Right ventricle myocardium superior (tissue), 1 donor: ENCODE measurements at places on chromosomes 3 and 15.

DNA sequence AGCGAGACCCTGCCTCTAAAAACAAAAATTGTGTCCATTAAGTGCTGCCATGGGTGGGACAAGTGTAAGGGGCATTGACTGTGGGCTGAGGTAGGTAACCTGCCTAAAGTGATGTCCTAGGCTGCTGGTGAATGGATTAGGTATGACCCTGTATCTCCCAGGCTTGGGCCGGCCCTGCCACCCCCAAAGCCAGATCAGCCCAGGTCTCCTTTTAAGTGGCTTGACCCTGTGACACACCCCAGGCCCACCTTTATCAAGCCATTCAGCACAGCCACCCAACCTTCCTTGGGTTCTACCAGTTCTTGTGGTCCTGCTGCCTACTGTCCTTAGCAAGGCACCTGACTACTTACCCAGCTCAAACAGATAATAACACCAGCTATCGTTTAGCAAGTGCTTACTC is 18.7 kb downstream of the CIB2 start:
- no peak for DNase-seq

DNA sequence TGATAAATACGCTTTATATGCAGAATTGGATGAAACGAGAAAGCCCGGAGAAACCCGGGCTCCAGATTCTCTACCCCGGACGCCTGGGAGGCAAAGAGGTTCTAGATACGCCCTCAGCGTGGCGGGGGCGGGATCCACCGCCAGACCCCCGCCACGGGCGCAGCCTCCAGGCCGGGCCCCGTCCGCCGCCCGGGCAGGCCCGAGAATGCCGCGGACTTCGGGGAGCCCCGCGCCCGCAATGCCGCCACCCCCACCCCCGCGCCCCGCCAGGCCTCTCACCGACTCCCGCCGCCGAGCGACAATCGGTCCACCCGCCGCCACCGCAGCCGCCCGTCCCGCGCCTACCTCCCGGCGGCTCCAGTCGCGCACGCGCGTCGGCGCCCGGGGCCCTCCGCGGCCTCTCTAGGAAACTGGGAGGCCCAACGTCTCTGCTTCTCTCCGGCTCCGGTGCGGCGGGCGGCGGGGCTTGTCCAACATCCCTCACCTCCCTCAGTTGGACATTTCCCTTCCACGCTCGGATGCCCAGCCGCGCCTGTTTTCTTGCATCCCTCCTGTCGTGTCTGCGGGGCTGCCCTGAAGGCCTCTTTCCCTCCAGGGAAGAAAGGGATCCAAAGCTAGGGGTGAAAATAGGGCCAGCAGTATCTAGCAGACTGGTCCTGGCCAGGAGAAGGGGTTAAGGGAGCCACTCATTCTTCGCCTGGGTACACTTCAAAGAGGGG is at the start of gene ZNF445:
Gene ZNF445 (minus strand): TSS at position 359 of the 719 bp plus-strand sequence. CDS start 22,121 bp downstream, outside the sequence.
- DNase-seq: peak; percentile 89

DNA sequence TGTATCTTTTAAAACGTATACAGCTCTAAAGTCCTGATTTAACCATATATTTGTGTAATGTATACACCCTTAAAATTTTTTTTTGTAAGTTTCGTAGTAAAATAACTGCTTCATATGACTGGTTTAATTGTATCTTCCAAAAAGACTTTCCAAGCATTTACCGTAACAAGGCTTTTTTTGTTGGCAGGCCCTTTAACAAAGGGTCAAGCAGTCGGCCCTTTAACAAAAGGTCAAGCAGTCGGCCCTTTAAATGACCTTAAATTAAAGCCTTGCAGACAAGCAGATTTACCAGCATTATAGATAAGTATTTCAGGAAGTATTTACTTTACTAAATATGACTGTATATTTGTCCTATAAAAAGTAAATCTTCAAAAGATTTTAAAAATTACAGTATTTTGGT is 28.1 kb downstream of the TSC22D2 start:
- no peak for DNase-seq

DNA sequence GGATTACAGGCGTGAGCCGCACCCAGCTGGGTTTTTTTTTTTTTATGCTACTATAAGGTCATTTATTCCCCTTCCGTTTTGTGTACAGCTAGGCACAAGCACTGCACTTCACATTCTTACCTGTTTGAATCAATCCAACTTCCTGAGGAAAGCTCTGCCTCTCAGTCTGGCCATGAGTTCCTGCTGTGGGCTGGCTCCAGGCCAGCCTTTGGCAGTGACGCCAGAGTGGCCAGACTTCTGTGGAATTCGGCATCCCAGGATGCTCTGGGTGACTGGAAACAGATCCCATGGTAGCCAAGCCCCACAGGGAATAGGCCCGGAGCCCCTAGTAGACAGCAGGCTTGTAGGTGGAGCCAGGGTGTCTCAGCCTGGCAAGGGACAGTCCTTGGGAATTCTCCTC is 21.5 kb upstream of the TIMP4 start:
- DNase-seq: peak; percentile 78

DNA sequence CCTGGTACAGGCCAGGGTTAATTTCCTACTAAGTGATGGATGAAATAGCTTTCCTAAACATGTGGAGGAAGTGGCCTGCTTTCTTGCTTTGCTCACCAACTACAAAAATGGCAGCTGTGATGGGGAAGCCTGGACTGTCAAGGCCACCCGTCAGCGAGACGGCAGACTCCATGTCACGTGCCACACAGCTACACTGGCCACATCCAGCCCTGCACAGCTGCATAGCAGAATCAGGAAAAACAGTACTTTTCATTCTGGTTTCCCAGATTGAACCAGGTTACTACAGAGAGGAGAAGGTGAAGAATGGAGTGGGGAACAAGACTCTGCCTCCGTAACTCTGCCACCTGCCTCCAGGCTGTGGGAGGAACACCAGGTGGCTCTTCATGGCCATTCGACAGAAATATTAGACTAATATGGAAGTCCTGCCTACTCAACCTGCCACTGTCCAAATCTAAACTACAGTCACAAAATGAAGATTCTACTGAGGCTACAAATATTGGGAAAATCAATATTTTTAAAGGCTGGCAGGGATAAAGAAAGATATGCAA is 174.3 kb downstream of the MAGI1 start:
- DNase-seq: no peak

- no peak for DNase-seq
Observed at GRCh38 chr3:131110087-131110486, 83.4 kb downstream of the NEK11 start.

DNA sequence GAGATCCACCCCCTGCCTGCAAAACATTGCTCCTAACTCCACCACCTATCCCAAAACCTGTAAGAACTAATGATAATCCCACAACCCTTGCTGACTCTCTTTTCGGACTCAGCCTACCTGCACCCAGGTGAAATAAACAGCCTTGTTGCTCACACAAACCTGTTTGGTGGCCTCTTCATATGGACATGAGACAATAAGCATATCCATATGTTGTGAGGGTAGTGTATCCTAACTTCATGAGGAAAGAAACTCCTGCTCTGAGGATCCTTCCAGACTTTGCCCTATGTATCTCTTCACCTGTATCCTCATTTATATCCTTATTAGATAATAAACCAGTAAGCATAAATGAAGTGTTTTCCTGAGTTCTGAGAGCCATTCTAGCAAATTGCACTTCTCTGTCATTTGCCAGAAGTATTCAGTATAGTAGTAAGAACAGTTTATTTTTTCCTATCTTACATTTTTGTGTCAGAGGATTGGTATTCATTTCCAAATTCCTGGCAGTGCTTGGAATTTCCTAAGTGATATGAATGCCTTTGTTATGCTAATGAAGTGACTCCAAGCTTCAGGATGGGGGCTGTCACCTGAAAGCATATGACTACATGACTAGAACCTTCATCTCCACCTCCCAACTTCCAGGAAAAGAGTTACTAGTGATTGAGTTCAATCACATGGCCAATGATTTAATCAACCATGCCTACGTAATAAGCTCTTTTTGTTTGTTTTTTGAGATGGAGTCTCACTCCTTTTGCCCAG is 30.2 kb downstream of the TTBK2 start:
- no peak for DNase-seq

DNA sequence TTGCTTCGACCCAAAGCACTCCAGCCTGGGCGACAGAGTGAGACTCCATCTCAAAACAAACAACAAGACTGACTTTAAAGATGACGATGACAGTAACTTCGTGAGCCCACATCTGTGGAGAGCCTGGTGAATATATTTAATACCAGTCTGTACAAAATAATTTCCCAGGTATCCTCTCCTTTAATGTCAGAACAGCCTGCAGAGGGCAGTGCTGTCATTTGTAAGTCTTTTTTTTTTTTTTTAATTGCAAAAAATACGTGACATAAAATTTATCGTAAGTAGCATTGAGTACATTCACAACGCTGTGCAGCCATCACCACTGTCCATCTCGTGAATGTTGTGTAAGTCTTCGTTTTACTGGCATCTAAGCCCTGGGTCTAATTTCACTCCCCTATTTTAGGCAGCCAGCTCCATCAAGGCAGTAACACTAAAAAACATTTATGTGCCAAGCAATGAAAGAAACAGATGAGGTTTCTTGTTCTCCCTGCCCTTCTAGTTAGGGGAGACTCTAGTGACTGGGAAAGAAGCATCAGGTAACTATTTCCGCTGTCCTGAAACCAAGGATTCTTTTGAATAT is 1.4 kb downstream of the HTD2 start:
- no peak for DNase-seq

DNA sequence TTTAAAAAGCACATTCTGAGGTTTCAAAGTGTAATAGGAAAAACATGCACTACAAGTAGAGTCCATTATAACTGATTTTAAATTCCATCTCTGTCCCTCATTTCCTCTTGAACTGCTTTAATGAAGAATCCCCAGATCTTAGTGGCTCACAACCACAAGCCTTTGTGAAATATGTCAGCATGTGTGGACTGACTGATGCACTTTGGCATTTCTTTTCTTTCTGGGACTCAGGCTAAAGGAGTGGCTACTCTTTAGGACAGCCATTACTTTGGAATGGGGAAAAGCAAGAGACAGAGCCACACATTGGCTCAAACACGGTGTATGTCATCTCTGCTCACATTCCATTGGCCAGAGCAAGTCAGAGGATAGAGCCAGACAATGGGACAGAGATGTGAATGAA is 139.6 kb downstream of the GRM7 start:
- DNase-seq: no peak

DNA sequence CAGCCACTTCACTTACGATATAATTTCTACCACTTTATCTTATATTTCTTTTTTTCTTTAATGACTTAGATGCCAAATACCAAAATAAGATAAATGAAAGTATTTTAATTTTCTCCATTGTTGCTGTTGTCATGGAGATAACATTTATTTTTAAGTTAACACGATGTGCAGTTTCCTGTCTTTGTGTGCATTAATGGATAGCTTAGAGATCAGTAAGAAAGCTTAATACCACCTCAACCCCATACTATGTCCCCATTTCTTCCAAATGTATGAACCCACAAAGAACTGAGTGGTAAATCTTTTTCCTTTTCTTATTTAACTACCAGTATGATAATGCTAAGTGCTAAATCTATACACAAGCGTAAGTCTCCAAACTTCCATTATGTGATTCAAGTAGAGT is 17.1 kb downstream of the PCNP start:
- no peak for DNase-seq

DNA sequence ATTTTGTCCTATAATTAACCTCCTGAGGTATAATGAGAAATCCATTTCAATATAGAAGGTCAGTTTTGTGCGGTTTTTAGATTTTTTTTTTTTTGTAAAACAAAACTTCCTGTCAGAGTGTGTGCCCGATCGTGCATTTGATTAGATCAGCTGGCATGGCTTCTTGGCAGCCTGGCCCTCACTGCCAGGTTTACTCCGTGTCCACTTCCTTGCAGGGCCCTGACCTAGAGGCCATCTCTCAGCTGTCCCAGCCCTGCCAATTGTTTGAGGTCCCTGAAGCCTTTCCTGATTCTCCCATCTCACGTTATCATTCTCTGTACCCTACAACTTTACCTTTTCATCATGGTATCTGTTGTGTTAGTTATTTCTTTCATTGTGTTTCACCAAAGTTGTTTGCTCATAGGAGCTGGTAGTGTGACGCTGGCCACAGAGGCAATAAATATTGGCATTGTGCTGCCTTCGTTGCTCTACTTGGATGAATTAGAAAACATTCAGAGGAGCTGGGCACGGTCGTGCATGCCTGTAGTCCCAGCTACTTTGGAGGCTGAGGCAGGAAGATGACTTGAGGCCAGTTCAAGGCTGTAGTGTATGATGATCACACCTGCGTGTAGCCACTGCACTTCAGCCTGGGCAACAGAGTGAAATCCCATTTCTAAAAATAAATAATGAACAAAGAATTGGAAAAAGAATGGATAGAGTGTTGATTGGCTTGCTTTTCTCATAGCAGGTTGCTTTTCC is 202.0 kb downstream of the GHSR start:
- no peak for DNase-seq

DNA sequence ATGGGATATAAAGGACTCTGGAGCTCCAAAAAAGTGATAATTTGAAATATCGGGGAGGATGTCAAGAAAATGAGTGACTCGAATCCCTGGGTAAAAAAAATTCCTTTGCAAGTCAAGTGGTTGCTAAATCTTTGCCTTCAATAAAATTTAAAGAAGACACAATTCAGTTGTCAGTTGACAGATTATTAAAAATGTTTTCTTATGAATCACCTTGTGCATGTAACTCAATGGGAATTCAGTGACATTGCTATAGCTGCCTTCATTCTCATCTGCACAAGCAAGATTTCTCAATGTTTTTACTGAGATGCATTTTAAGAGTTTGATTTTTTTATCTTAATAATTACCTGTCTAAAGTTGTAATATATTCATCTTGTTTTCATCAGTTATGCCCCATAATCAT is 264.0 kb upstream of the IL12A start:
- no peak for DNase-seq

- no peak for DNase-seq
Observed at GRCh38 chr3:112302150-112302830, 8.3 kb upstream of the SLC9C1 start.

DNA sequence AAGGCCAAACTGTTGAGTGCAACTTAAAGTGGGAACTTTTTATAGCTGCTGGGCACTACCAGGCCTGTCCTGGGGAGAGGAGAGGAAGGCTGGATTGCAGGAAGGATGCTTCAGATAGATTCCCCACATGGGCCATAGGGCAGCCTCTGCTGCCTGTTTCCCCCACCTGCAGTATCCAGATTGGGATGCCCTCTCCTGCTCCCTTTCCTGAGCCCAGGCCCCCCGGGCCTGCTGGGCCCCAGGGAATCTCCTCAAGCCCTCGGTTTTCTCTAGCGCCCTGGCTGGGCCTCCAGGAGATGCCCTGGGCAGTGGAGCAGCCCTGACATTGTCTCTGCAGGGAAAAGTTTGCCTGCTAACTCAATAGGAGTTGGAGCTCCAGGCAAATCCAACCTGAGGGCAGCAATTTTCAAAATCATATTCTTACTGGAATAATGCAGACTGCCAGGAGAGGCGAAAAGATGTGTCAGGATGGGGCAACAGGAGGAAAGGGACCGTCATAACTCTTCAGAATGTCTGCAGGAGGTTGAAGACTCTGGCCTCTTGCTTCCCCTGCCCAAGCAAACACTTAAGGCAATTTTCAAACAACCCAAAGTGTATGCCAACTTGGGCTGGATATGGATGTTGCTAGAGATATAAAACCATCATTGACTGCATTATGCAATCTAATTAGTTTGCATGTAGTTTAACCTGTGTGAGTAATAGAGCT is 4.4 kb downstream of the NR2F2 start:
- DNase-seq: no peak

DNA sequence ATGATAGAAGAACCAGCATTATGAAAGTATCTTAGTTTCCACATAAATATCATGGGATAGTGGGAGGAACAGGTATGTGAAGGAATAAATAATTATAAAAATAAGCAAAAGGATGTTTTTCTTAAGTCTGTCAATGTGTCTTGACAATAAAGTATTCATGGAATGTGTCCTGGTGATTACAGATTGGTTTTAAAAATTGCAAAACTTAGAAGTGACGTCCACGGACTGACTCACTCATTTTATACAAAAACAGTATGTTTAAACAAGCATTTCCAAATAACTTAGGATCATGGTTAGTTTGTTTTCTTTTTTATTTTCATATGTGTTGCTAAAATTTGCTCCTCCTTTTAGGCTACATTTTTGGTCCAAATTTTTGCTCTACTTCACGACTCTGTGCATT is 687.0 kb upstream of the NECTIN3 start:
- DNase-seq: no peak
